ENCODE measurements at places on chromosomes 6 and 20.

- DNase-seq, result no peak
Observed at GRCh38 chr6:40444811-40445210, 142.4 kb downstream of the LRFN2 start.

GRCh38 chr20:739736-740135, 28.6 kb downstream of the SLC52A3 start:
- no peak for DNase-seq

DNA sequence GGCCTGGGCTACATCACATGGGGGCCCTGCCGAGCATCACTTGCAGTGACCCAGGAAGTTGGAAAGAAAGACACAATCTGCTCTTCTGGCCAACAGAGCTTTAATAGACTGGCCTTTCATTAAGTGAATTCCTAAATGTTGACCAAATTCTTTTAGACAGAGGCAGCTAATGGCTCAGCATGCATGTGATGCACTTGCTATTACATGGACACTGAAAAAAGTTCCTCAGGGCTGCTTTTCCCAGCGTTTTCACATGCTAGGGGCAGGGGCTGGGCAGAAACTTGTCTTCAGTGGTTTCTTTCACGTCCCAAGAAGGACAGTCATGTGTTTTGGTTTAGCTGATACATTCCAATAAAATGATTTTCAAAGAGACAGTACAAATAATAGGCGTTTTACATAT, 651.0 kb upstream of the SLC35B3 start:
- DNase-seq, result no peak

GRCh38 chr6:124490122-124490521, 472.1 kb upstream of the RNF217 start:
- DNase-seq, result no peak

DNA sequence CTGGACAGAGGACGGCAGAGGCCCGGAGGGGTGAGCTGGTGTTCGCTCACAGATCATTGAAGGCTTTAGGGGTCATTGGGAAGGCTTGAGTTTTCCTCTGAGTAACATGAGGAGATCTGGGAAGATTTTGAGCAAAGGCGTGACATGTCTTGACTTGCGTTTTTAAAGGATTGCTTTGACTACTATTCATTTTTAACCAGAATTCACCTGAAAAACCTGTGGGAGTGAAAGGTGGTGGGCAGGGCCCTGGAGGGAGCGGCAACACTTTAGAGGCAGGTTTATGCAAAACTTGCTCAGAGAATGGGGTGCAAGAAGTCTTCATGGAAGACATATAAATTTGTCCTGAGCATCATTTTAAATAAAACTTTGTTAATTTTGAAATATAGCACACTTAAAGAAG, 72.2 kb upstream of the EEF1E1 start:
- no peak for DNase-seq

DNA sequence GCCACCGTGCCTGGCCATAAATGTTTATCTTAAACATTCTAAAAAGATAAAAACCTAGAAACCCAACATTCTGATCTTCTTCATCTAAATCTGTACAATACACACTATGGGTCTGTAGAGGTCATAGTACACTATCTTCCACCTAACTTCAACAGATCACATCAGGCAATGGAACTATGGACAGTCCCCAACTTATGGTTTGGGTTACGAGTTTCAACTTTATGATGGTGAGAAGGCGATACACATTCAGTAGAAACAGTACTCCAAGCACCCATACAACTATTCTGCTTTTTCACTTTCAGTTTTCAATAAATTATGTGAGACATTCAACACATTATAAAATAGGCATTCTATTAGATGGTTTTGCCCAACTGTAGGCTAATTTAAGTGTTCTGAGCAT, 23.1 kb downstream of the FKBP5 start:
- DNase-seq, result no peak

DNA sequence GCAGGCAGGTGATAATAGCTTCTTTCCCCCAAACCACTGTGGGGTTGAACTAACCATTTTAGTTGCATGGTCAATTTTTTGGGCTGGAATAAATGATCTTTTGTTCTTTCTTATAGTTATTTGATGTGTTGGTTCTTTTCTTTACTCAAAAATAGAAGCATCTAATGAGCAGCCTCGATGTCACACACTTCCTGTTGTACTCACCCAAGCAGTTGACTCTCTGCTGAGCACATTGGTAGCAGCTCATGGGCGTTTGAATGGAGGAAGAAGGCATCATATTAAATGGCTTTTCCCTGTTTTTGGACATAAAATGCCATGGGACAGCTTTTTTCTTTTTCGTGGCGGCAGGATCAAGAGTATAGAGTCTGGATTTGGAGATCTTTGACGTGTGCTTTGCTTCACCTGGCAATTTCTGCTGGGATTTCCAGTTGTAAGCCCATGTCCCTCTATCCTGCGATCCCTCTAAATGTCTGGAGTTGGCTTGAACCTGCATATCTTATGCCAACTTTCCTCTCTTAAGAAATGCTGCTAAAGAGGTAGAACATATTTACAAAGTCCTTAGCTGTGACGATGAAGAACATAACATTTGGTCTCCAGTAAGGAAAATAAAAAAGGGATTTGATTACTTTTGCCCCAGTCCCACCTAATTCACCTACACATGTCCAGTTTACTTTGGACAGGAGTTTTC, 268.3 kb downstream of the PRL start:
- no peak for DNase-seq

- no peak for DNase-seq
Observed at GRCh38 chr6:107756660-107757355, 67.3 kb downstream of the SCML4 start.

GRCh38 chr20:55437798-55438415, 567.4 kb downstream of the CBLN4 start:
- no peak for DNase-seq

DNA sequence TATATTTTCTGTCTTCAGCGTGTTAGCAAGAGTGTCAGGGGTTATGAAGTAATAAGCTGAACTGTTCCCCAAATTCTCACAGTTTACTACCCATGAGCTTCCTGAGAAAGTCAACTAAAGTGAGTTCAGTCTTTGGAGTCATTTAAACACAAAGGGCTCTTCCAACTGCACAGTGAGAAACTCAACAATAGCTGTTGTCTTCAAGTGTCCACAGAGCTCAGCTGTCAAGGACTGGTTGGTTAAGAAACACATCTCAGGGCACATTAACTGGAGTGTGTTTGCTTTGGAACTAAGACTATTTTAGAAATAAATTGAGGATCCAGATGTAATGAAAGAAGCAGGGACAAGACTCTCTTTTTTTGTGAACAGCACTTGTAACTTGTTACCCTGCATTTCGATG, 241.4 kb upstream of the SOX4 start:
- no peak for DNase-seq

GRCh38 chr6:159513914-159514313, 179.1 kb downstream of the SOD2 start:
- no peak for DNase-seq

DNA sequence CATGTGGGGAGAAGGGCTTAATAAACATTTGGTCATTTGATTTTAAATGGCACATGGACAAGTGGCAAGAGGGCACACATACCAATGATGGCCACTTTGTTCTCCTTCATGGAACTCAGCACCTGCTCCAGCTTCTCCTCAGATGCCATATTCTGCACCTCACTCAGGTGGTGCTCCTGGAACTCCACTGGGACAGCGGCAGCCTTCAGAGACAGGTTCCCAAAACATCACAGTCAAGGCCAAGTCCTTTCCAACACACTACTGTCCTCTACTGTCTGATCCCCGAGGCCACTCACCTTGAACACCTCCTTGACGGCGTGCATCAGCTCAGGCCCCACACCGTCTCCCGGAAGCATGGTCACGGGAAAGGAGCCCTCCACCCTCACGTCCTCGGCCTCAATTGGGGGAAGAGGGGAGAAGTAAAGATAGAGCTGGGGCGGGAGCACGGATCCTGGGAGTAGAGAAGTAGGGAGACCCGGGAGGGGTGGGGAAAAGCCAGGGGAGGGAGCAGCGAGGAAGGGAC, 591 bp downstream of the IDH3B start:
- no peak for DNase-seq

DNA sequence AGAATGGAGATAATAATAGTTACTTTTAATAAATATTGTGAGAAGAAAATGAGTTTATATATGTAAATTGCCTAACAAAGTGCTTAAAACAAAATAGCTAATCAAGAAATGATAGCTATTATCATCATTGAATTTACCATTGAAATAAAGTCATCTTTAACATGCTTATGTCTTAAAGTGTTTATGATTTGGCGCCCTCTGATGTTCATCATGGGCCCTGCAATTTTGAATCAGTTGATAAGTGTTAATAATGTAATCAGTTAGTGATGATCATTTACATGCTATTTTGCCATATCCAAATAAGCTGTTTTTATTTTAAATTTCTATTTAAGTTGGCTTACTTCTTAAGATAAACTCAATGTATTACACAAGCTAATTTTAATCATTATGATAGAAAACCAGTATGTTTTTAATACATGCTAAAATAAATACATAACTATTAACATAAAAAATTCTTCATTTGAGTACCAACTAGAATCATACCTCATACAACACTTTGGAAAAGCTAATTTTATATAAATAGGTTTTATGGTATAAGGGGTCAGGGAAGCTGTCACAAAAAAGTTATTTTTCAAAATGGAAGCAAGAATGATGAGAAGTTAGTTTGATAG, 39.2 kb upstream of the TPD52L1 start:
- peak; percentile 75 for DNase-seq

DNA sequence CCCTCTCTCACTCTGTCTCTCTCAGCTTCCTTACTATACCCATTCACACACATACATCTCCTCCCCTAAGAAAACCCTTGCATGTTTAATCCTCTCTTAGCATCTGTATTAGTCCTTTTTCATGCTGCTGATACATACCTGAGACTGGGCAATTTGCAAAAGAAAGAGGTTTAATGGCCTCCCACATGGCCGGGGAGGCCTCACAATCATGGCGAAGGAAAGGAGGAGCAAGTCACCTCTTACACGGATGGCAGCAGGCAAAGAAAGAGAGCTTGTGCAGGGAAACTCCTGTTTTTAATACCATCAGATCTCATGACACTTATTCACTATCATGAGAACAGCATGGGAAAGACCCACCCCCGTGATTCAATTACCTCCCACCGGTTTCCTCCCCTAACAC, 398.5 kb upstream of the SASH1 start:
- DNase-seq, result no peak

- no peak for DNase-seq
Observed at GRCh38 chr6:30113003-30113759, at the start of gene TRIM31. TRIM31 (minus strand) TSS chr6:30113090; CDS start chr6:30112805, 285 bp downstream.

DNA sequence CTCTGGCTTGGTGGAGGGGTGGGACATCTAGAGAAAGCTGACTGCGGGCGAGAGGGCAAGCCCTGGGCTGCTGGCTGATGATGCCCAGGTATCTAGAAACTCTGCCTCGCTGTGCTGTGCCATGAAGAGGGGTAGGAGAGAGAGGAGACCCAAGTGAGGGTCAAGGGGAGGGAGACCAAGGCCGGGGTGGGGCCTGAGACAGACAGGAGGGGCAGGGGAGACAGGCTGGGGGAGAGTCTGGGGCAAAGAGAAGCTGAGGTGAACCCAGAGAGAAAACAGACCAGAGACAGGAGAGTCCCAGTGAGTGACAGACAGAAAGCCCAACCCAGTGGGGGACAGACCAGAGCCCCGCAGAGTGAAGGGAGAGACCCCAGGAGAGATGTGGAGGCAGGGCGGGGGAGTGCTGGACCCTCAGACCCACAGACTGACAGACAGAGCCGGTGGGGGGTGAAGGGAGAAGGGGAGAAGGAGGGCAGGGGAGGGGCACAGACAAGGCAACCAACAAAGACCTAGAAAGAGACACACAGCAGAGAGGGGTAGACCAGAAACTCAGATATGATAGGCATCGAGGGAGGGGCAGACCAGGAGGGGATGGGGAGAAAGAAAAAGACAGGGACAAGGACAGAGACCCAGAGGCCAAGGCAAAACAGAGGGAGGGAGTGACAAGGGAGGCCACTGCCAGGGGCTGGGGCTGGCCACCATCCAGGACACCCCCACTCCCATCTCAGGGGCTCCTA, 5.9 kb downstream of the TEAD3 start:
- DNase-seq, result no peak

- no peak for DNase-seq
Observed at GRCh38 chr6:116714761-116715160, 33.8 kb downstream of the KPNA5 start.

- no peak for DNase-seq
Observed at GRCh38 chr6:43915986-43916923, 146.2 kb downstream of the VEGFA start.

GRCh38 chr20:38159957-38160756, 4.9 kb downstream of the TGM2 start:
- DNase-seq, result no peak

DNA sequence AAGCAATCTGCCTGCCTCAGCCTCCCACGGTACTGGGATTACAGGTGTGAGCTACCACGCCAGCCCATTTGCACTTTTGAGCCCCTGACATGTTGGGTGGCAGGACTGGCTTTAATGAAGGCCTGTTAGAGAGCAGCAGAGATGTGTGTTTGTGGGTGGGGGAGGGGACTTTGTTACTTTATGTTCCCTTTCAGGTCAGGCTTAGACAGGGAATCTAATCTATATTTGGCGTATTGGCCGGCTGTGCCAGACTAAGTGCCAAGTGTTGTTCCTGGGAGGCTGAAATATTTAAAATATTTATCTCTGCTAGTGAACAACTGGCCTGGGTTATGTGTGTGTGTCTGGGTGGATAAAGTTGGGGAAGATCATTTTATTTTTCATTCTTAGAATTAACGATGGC, 6.1 kb downstream of the GMPR start:
- DNase-seq, result no peak

DNA sequence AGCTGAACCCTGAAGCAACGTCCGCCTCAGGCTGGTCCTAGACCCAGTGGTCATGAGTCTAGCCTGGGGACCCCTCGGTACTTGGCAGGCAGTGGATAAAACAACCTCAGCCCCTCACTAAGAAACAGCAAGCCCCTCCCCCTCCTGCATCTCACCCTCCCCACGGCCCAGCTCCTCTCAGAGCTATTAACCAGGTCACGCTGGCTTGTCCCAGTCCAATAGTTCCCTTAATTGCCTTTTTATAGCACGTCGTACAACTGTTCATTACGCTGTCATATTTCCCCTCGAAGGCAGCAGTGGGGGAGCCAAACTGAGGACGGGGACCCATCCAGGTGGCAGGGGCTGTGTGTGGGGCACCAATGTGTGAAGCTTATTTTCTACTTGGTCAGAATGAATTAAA, 8.6 kb upstream of the SLC32A1 start:
- DNase-seq, result no peak

DNA sequence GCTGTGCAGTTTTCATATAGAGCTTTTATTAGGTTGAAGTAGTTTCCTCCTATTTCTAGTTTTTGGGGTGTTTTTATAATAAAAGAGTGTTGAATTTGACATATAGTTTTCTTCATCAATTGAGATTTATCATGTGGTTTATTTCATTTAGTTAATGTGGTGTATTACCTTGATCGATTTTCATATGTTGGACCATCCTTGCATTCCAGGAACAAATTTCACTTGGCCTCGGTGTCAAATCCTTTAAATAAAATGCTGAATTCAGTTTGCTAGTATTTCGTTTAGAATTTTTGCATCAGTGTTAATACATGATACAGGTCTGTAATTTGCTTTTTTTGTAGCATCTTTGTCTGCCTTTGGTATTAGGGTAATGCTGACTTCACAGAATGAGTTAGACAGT, 6.0 kb downstream of the DYNLT2 start:
- no peak for DNase-seq

- no peak for DNase-seq
Observed at GRCh38 chr20:26218301-26218700, 521.6 kb upstream of the ZNF337 start.
